NCI-H82 (cell line): ENCODE measurements at places on chromosomes 7 and 10.

- DNase-seq: peak; percentile 93
Measured at GRCh38 chr7:726084-726853, at the start of gene DNAAF5. Gene DNAAF5 (plus strand): TSS chr7:726699. CDS start chr7:726721, 22 bp downstream.

DNA sequence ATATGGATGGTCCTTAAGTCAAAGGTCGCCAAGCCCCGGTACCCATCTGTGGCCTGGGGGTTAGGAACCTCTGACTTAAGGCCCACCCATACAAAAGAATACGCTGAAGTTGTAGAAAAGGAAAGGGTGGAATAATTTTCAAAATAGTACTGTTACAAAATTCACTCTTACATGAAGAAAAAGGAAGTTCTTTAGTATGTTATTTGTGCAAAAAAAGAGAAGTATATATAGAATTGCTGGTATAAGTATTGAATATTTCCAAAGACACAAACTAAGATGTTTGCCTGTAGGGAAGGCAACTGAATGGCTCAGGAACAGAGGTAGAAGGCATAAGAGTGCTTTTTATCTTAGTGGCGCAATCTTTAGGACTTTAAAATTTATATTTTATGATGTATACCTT, 78.7 kb downstream of the PRLHR start:
- DNase-seq: no peak

- no peak for DNase-seq
Measured at GRCh38 chr10:112456533-112456932, 9.5 kb downstream of the VTI1A start.

GRCh38 chr7:143391462-143392404, 10.6 kb downstream of the ZYX start:
- DNase-seq: no peak

DNA sequence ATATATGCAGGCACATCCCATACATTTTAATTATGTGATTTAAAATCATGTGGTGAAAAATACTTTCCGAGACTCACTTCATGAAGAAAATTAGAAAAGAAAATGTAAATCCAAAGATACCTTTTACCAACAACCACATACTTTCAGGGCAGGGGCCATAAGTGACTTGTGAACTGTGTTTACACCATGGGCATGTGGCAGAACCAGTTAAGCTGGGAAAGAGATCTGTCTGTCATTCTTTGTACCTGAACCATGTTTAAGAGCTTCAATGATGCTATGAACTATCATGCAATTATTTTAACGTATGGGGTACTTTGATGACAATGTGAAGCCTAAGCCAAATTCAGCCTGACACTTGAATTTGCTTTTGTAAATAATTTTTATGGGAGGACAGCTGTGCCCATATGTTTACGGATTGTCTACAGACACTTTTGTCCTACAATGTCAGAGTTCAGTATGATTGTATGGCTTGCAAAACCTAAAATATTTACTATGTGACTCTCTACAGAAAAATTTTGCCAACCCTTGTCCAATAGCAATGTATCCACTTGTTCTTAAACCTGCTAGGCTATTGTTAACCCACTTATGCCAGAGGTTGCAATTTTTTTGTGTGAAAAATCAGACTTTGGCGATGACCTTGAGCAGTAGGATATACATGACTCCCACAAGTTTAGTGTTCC, 654.6 kb downstream of the TNS3 start:
- no peak for DNase-seq

- DNase-seq: no peak
Measured at GRCh38 chr10:120342115-120342714, 114.8 kb upstream of the PLPP4 start.

DNA sequence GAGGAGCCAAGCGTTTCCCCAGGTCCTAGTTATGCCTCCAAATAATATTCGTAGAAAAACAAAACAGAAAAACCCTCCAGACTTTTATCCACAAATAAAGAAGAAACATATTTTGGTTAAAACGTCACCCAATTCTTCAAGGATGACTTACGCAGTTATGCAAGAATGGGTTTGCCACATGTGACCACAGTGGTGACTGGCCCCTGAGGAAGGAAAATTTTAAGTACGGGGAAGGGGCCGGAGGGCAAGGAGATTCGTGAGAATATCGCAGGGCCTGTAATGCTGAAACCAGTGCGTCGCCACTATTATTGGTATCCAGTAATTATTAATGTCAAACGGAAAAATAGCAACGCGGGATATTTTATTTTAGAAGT, 537 bp upstream of the MRPS24 start:
- no peak for DNase-seq

DNA sequence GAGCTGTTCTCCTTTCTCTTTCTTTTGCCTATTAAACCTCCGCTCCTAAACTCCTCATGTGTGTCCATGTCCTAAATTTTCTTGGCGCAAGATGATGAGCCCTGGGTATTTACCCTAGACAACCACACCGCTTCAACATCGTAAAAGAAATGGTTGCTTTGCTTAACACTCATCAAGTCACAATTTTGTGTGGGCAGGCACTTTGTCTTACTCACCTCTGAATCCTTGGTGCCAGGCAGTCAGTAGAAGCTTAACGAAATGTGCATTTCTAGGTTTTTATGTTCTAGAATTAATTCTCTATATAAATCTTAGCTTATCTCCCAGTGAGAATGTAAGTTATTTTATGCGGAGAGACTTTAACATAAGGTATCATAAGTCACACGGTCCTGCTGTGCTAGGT, 478.7 kb downstream of the CALN1 start:
- no peak for DNase-seq

DNA sequence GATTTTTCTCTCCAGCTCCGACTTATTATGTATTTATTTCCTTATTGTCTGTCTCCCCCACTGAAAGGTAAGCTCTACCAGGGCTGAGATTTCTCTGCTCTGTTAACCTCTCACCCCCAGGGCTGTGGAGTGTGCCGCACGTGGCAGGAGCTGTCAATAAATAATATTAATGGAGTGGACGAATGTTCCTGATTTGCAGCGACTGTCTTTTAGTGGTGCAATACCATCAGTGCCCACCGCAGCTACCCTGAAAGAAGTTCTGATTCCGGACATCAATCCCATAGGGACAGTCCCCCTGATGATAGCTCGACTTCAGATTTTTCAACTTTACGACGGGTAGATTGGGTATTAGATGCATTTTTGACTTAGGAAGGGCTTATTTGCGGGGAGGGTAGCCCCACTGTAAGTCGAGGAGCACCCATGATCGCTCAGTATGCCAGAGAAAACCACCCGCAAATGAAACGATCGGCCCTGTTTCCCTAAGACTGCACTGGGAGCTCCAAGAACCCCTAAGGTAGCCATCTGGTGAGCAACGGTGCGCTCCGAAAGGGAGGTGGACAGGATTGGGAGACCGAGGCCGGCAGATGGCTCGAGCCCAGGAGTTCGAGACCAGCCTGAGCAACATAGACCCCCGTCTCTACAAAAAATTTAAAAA, 986 bp upstream of the PPP2R2D start:
- peak; percentile 27 for DNase-seq

DNA sequence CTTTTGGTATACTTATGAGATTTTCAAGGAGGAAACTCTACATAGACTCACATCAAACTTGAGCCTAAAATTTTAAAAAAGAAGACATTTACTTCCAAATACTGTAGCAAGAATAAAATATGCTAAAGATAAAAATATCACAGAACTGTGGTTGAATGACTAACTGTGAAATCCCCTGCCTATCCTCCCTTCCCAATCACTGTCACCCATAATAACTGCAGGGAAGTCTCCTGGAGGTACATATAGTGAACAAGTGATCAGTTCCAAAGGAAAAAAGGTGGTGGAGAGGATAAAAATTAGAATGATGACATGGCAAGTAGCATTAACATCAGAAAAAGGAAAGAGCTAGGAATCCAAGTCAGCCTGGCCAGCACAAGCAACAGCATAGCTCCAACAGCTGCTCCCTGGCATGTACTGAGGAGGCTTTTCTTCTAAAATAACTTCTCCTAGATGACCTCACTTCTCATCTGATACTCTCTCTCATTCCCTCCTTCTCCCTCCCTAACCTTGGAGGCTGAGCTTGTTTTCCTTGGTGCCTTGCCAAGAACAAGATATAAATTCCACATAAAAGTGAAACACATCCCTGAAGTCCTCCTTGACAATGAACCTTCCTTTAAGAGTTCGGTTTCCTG, 124.0 kb downstream of the IQUB start:
- DNase-seq: no peak

GRCh38 chr7:128860158-128861073, 2.2 kb upstream of the ATP6V1F start:
- peak; percentile 17 for DNase-seq

GRCh38 chr7:44713680-44714335, 34.8 kb upstream of the ZMIZ2 start:
- DNase-seq: no peak

- peak; percentile 30 for DNase-seq
Measured at GRCh38 chr7:138449580-138449979, 10.5 kb upstream of the TRIM24 start.

DNA sequence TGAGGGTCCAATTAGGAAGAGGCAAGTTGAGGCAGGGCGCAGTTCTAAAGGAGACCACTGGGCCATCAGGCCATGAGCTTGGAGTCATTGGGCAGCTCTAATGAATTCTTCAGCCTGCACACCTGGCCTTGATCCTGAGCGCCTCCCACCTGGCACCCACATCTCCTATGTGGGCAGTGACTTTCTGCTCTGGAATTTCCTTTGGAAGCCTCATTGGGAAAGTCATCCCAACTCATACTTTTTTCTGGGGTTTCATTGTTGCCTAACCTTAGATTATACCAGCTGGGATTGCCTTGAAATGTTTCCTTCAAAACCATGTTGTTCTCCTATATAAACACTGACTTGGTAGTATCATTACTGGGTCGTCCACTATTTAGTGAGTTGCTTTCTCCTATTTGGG, 54.1 kb downstream of the PLPP4 start:
- DNase-seq: no peak

DNA sequence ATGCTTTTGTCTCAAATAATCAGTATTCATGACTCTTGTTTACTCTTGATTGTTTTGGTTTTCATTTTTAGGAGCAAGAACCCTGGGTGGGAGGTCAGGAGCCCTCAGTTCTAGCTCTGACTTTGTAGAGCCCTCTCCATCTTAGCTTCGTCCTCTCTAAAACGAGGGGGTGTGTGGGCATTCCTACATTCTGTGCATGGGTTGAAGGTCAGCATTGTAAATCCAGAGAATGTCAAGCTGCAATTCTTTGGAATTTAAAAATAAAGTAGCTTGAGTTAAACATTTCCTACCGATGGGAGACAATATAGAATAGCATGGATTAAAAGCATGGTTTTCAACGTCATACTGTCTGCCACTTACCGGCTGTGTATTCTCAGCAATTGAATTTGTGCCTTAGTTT, 128.3 kb downstream of the PRPF18 start:
- DNase-seq: no peak

DNA sequence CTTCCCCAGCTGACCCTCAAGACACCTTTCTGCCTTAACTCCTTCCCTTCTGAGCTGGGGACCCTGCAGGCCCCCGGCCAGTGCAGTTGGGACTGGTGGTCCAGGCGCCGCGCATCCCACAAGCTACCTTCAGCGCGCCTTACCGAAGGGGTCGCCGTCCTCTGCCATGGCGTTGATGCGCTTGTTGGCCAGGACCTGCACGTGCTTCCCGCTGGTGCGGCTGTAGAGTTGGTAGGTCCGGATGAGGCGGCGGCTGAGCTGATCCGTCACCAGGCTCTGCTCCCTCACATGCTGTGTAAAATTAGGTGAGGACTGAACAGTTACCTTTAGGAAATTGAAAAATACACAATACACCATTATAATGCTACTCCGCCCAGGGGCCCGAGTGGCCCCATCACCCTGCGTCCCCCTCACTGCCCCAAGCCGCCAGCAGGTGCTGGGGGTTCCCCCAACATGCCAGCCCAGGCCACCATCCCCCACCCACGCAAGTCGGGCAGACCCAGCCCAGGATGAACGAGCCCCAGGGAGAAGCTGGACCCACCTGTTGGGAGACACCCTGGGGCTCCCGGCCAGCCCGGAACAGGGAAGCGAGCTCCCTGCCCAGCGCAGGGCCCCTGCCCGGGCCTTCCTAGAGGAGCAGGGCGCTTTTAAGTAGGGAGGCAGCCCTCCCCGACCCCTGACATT, 1.2 kb downstream of the FGF8 start:
- DNase-seq: no peak

DNA sequence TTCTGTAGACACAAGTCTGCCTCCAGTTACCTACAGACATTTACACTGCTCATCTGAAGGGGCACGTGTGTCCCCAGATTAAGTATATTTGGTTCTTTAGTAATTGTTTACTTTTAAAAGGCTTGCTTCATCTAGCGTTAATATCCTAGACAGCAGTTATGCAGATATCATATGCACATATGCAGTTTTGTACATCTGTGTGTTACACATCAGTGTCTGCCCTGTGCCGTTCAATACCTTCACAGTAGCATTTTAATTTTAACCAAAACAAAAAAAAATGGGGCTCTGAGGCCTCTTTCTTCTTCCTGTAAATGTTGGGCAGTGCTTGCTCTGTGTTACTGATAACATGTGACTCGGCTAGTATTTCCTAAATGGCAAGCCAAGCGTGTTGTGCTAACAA, 331.4 kb upstream of the MGMT start:
- no peak for DNase-seq

DNA sequence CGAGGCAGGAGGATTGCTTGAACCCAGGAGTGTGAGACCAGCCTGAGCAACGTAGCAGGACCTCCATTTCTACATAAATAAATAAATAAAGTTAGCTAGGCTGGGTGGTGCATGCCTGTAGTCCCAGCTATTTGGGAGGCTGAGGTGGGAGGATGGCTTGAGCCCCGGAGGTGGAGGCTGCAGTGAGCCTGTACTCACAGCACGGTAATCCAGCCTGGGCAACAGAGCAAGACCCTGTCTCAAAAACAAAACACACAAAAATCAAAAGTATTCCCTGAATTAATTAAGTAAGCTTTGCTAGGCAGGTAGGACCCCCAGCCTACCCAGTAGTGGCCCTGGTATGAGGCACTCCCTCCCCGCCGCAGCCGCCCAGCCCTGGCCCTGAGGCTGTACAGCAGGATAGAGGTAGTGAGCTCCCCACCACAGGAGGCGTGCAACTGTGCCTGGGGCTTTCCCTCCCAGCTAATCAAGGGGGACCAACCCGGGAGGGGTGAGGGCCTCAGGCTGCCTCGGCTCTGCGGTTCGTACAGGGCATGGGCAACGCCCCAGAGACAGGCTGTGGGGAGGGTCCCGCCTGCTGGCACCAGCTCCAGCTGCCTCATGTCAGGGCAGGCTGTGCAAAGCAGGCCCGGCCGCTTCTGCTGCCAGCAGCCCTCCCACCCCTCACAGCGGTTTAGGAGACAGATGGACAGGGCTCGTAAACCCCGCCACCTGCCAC, 1.0 kb upstream of the CYP2W1 start:
- DNase-seq: peak; percentile 96

DNA sequence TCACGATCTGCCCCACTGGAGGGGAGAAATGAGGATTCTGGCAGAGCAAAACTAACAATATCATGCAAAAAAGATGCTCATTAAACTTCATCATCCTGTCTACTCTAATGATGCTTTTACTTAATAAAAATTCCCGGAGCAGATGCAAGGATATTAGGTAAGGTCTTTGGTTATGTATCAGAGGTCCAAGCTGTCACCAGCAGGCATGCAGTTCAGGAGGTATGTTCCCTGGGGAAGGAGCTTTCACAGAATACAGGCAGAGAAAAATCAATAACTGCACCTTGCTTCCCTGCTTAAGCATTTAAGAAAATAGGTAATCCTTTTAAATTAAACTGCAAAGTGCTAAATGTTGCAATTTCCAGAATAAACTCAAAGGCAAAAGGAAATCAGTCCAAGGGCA, 81.6 kb upstream of the C1QL3 start:
- DNase-seq: peak; percentile 55
